ENCODE measurements at places on chromosomes 5 and 9.

DNA sequence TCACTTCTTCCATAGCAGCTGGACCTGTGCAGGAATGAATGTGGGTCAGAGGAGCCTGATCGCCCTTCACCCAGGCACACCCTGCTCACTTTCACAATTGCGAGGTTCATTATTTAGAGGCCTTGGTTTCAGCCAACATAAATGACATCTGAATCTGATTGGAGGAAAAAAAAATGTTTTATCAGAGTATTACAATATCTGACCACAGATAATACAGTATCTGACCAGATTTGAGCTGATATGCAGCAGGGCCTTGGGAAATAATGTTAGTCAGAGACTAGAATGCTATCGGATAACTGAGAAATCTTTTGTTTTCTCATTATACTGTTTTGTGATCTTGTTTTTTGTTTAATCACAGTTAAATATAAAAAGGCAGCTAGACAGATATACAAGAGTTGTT is 7.7 kb downstream of the ICE1 start:
- no peak for DNase-seq

DNA sequence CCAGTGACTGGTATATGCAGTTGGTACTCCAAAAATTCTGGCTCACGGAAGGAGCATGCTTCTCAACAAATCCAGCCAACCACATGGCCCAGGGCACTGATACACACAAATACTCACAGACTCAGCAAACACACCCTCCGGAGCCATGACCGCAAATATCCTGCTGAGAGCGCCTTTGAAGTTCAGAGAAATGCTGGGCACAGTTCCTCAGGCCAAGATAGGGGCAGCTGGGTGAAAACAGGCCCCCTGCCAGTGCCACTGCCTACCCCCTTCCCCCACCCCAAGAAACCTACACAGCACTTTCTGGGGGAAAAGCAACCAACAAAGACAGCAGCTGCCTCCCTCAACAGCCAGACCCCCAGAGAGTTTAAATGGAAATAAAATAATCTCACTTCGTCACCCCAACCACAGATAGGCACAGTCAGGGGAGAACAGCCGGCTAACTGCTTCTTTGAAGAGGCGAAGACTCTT is 120.0 kb downstream of the C5orf15 start:
- no peak for DNase-seq

- DNase-seq: no peak
Measured at GRCh38 chr5:139650689-139651042, 2.5 kb downstream of the CXXC5 start.

- peak; percentile 7 for DNase-seq
Measured at GRCh38 chr9:35490155-35490909, 421 bp downstream of the RUSC2 start.

GRCh38 chr5:167346461-167346860 is 945.0 kb upstream of the WWC1 start:
- DNase-seq: no peak

- DNase-seq: no peak
Measured at GRCh38 chr5:107875833-107876232, 205.1 kb upstream of the EFNA5 start.

- no peak for DNase-seq
Measured at GRCh38 chr5:53090229-53090628, 19.3 kb downstream of the MOCS2 start.

- DNase-seq: no peak
Measured at GRCh38 chr9:132250324-132251262, 88.7 kb downstream of the NTNG2 start.

- no peak for DNase-seq
Measured at GRCh38 chr9:18994263-18994916, 38.6 kb downstream of the SAXO1 start.

DNA sequence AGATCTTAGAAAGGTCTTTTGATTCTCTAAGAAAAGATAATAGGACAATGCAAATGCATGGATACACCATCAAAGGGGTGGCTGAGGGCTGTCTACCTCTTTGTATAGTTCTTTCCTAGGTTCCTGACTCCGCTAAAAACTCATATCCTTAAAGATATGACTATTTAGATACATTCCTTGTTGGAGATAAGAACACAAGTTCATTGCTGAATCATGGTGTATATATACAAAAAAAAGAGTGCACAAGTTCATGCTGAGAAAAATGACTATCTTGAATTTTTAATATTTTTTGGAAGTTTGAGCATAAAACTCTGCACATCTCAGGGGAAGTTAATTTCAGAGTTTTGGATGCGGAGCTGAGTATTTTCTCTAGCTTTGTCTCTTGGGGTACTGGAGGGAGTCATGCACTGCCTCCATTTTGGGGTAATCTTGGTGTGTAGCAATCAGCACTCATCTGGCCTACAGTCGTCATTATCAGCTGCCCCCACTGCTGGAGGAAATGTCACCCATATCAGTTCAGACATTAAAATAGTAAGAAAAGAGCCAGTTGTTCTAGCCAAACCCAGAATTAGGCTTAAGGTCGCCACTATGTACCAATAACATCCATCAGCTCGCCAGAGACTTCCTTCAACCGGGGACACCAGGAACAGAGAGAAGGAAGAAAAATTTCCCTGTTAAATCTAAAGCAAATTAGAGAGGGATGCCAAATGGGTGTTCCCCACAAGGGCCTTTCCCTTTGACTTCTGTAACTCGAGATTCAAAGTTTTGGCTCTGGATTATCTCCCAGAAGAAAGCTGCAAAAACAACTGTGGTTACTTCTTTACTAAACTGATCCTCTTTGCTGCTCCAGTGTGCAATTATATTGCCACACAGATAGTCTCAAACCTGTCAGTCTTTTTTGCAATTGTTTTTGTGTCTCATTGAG is 49.0 kb downstream of the PTTG1 start:
- DNase-seq: no peak

DNA sequence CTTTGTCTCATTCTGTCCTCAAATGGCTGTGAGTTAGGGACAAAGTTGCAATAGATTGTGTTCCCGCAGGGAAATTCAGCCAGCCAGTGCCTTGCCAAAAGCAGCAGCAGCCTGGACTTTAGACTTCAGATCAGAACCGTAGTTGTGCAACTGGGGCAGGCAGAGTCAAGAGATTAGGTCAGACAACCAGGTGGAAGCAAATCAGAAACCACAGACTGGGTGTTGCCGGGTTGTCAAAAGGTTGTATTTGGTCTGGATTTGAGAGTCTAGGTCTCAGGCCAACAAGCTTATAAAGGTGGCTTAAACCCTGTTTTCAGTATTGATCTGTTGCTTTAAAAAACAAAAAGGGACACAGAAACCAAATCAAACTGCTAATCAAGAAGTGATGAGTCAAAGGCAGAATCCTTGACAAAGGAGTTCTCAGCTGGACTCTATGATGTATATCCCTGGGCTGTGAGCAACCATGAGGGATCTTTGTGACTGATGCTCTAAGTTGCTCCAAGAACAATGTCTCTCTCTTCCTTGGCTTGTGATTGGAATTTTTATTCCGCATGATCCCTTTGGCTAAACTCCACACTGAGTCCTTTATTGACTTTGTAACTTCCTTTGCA is 20.9 kb downstream of the RFK start:
- no peak for DNase-seq

DNA sequence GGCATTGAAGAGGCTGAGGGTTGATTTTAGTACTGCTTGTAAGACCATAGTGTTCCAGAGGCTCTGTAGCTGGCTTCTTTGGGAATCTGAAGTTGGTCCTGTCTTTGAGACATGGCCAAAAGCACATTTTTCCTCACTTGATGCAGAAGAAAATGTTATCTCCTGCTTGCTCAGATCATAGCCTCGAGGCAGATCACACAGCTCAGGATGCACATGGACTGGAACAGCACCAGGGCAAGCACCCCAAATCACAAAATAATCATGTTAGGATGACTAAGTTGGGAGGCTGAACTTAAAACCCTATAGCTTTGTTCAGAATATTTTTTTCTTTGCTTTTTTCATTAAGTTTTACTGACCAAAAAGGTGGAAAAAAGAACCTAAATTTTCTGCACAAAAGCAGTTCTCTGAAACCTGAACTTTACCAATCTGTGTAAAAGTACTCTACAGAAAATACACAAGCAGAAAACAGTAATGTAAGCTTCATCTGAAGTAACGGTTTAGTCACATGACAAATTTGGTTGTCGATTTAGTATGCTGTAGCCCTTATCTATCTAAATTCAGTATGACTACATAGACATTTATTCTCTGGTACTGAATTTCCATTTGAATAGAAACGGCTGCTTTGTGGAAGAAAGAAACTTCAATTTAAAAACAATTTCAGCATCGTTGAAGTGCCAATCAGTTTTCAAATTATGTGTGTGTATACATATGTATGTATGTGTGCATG is 3.4 kb downstream of the KLHL9 start:
- no peak for DNase-seq

DNA sequence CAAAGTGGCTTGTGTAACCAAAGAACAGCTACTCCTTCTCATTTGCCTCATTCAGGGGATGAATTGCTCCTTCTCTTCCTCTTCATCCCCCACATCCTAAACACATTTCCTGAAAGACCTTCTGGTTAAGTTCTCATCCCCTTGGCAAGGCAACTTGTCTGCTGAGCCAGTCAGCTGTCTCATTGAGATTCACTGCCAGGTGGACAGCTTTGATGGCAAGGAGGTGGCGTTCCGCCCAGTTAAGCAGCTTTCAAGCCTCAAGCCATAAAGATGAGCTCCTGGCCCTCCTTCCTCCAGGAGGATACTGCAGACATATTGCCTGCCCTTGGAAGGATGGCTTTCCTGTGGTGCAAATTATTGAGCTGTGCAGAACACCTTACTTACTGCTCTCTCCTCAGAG is 448.6 kb upstream of the MPDZ start:
- DNase-seq: no peak

- no peak for DNase-seq
Measured at GRCh38 chr9:106307670-106308069, 555.3 kb upstream of the ZNF462 start.

DNA sequence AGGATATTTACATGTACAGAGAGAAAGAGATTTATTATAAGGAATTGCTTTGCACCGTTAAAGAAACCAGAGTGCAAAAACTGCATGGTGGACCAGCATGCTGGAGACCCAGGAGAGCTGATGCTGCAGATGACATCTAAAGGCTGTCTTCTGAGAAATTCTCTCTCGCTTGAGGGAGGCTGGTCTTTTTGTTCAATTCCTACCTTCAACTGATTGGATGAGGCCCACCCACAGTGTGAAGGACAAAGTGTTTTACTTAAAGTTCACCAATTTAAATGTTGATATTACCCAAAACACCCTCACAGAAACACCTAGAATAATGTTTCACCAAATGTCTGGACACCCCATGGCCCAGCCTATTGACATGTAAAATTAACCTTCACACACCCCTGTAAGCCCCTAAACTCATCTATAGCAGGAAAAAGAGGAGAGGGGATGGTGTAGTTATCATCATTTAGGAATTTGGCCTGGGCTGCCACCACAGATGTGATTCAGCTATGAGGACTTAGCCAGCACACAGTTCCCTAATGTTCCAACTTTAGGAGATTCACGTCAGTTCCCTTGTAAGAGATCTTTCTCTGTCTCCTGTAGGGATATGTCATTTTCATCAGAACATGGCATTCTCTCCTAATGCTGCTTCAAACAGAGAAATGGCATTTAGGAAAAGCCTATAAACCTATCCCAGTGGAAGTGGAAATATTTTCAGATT is 358.2 kb upstream of the TLE4 start:
- no peak for DNase-seq

DNA sequence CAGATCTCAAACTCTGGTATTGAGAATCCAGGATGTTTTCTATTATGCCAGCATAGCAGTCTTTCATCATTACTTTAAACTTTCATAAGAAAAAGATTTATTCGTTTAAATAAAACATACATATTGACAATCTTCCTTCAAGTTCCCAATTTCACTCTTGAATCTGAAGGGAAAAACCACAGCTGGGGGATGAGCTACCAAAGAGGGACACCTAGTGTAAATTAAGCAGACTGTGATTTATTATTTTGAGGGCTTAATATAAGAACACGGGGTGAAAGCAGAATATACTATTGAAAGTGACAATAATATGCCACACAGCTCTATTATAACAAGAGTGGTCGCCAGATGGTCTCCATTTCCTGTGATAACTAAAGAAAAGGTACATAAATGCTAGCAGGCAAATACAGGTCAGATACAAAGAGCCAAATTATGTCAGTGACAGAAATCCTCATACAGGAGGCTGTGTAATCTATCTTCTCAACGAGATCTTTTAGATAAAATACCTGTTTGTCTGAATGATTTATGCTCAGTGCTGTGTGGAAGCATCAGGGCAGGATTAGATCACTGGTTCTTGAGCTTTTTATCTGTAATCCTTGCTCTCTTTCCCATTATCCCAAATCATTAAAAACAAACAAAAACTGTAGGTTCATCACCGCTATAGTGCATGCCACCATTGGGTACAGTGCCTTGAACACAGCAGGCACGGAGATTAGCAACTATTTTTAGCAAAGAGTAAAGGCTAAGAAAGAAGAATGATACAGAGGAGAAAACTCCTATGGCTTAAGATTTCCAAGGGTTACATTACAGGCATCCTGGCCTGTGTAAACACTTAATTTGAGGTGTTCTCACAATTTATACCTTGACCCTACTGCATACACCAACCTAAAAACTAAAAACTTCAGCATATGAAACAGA is 116.6 kb downstream of the DROSHA start:
- DNase-seq: no peak

GRCh38 chr9:15058236-15058635 is 148.0 kb upstream of the FREM1 start:
- no peak for DNase-seq

DNA sequence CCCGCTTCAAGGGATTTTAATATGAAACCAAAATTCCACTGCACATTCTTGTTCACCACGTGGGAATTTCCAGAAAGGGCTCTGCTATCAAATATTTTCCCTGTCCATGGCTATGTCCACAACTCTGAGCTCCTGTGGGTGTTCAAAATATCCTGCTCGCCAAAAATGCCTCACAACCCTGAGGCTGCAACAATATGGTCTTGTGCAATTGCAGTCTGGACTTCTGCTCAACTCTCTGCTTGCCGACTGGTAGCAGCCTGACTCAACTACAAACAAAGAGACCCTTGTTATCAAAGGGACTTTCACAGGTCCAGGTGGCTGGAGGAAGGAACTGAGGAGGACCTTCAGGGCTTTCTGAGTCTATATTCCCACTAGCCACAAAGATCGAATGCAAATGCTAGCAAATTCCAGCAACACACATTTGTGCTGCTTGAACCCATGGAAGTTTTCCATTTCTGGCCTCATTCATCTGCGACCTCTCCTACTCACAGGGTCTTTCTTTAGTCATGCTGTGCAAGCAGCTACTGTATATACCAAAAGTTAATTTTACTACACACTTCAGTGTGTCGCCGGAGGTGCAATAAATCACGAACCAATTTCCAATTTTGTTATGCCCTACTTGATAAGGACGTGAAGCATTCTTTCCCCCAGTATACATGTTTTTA is 169.2 kb upstream of the SLC30A5 start:
- DNase-seq: no peak

GRCh38 chr5:178365501-178366440 is 133.2 kb upstream of the PHYKPL start:
- no peak for DNase-seq

GRCh38 chr9:34256104-34256503 is 73.0 kb downstream of the KIF24 start:
- DNase-seq: no peak
